ENCODE measurements at places on chromosomes 2 and 18. TPM values are rescaled to one million over a fixed set of nuclear protein-coding genes. Genes with fewer than 3 reads are reported as not detected.

Gene GMPPA
- total RNA-seq = 23.1 TPM

Gene DOK6
- 1.0 TPM for total RNA-seq

Gene PECR
- 11.9 TPM for total RNA-seq

Gene MOCOS
- 3.1 TPM for total RNA-seq

Gene EMX1
- not detected for total RNA-seq
